CD4-positive, alpha-beta T cell (primary cell): ENCODE measurements at places on chromosomes 7 and 10.

GRCh38 chr10:72682638-72683037 lies 9.3 kb upstream of the MCU start:
- DNase-seq = no peak

GRCh38 chr7:107660381-107661080 lies at the start of gene SLC26A4:
SLC26A4 (plus strand) TSS chr7:107660828; CDS start chr7:107661642, 814 bp downstream.
- no peak for DNase-seq

DNA sequence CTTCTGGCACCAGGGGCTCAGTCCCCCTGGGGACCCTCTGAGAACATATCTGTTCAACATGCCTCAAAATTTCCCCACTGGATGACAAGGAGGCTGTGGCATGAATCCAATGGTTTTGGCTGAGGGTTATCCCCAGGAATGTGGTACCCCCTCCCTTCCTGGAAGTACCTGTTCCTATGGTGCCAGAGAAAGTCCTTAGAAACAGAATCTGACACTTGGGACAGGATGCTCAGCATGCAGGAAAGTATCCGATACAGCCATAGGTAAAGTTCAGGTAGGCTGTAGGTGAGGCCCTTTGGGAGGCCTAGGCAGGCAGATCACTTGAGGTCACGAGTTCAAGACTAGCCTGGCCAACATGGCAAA lies 42.7 kb upstream of the A1CF start:
- no peak for DNase-seq

- DNase-seq = no peak
These were observed 631 bp downstream of the HPS6 start for GRCh38 chr10:102065561-102066398.

GRCh38 chr10:8245814-8246142 lies 191.3 kb downstream of the GATA3 start:
- DNase-seq = no peak

- DNase-seq = no peak
These were observed 81.2 kb downstream of the EGFR start for GRCh38 chr7:55099821-55100543.

GRCh38 chr10:99648717-99649116 lies 10.6 kb upstream of the ENTPD7 start:
- DNase-seq = no peak

- no peak for DNase-seq
These were observed 262.4 kb downstream of the CDK14 start for GRCh38 chr7:90858546-90858945.

DNA sequence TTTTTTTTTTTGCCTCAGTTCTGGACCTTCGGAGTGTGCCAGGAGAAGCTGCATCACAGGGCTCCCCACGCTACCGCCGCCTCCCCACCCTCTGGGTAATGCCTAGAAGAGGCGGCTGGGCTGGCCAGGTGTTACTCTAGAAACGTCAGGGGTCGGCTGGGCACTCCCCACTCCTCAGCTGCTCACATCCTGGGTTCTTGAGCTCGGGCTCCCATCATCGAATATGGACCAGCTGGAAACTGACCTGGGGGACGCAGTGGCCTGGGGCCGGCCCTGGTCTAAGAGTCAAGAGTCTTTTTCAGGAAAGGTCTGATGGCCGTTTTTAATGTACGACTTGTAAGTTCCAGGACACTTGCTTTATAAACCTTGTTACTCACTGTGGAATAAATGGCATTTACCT lies 326.5 kb downstream of the WDR37 start:
- no peak for DNase-seq
